ENCODE measurements at places on chromosomes 13 and 19.

DNA sequence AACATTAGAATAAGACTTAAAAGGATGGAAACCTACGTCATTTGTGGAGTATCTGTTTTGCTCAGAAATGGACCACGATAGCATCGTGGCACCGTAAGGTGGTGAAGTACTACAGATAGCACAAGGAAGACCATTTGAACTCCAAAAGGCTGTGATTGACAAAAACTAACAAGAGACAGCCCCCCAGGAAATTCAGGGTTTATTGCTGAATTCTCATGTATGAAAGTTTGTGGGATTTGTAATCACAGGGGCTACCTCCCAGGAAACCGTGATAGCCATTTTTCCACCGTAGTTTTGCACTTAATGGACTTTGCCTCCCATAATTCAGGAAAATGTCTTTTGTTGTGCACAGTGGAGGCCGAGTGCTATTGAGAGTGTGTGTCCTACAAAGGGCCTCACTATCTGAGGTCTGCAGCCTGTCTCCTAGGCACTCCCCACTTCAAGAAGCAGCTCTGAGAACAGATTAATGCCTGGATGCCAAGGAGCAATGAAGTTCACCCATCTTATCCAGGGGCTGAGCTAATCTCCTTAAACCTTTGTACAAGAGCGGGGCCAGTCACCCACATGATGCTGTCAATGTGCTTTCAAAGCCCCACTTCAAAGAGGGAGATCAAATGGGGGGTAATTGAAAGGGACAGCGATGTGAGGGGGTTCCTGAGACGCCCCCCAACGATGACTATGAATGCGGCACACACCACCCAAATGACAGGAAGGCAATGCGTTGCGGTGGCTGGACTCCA lies 182.6 kb downstream of the COL4A1 start:
- no peak for DNase-seq

DNA sequence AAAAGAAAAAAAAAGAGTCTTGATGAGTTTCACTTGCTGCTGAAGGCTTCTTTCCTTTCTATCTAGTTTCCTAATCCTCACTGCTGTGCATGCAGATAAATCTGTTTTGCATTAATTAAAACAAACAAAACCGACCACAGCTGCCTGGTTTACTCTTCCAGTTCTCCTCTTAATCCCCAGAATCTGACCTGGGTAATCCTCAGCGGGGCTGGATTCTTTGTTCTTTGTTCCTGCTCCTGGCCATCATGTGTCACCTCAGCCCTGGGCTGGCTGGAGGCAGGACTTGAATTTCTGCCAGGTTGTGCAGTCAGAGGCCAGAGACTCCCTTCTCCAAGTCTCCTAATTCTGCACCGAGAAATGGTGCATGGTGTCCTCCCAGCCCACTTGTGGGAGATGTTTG lies 52.2 kb upstream of the CYP4F8 start:
- no peak for DNase-seq

GRCh38 chr19:53947624-53948023 lies 15.1 kb upstream of the CACNG8 start:
- DNase-seq, result no peak

- DNase-seq, result no peak
These were observed 34.7 kb downstream of the TSSK6 start for GRCh38 chr19:19480688-19481087.

- DNase-seq, result no peak
These were observed 58.8 kb downstream of the ING1 start for GRCh38 chr13:110772091-110772984.

Data from CD4-positive, alpha-beta T cell treated with Interleukin-6 for 4 hours (primary cell).